HS-5 (cell line): ENCODE measurements at places on chromosomes 12 and 14.

- no peak for DNase-seq
Measured at GRCh38 chr12:76919383-76920171, 40.8 kb upstream of the CSRP2 start.

DNA sequence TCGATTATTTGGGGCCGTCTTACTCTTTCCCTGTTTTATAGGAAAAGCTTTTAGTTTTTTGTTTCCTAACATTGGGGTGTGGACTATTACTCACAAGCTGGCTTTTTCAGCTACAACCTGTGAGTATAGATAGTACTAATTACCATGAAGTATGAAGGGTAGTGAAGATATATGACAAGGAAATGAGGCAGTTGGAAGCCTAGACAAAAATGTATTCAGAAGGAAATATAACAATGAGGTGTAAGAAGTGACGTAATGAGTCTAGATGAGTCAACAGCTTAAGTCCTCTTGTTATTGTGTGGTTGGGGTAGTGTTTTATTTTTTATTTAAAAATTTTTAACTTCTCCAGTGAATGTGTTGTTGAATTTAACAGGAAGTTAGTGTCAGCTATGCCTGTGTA, 804.5 kb downstream of the NRXN3 start:
- DNase-seq = no peak

GRCh38 chr12:69888901-69889300, 63.9 kb downstream of the MYRFL start:
- no peak for DNase-seq

DNA sequence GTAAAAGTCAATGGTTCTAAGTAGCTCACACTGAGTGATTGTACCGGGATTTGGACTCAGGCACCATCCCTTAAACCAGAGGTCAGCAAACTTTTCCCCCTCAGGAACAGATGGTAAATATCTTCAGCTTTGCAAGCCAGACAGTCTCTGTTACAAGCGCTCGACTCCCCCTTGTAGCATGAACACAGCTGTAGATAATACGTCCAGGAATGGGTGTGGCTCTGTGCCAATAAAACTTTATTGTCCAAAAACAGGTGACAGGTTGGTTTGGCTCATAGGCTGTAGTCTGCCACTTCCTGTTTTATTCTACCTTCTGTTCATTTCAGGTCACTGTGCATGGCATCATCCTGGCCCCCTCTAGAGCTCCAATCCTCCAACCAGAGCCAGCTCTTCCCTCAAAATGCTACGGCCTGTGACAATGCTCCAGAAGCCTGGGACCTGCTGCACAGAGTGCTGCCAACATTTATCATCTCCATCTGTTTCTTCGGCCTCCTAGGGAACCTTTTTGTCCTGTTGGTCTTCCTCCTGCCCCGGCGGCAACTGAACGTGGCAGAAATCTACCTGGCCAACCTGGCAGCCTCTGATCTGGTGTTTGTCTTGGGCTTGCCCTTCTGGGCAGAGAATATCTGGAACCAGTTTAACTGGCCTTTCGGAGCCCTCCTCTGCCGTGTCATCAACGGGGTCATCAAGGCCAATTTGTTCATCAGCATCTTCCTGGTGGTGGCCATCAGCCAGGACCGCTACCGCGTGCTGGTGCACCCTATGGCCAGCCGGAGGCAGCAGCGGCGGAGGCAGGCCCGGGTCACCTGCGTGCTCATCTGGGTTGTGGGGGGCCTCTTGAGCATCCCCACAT, 7.6 kb downstream of the BDKRB1 start:
- DNase-seq = no peak

DNA sequence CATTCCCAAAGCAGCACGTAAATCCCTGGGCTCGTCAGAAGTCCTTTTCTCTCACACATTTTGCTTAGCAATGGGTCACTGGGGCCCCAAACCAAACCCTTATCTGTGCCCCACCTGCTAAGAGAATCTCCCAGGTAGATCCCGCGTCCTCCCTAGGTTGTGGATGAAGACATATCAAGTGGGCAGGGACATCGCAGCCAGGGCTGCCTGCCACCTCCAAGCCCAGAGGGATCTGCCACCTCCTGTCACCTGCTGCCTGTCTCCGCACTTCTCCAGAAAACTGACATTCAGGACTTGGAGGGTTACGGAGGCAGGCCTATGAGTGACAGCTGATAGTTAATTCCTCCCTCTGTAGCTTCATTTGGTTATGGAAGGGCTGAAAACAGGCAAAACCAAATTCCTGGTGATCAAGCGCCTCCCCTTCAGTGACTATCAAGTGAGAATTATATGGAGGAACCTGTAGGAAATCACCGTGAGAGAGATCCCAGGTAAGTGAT, 19.5 kb downstream of the BCL11B start:
- no peak for DNase-seq

DNA sequence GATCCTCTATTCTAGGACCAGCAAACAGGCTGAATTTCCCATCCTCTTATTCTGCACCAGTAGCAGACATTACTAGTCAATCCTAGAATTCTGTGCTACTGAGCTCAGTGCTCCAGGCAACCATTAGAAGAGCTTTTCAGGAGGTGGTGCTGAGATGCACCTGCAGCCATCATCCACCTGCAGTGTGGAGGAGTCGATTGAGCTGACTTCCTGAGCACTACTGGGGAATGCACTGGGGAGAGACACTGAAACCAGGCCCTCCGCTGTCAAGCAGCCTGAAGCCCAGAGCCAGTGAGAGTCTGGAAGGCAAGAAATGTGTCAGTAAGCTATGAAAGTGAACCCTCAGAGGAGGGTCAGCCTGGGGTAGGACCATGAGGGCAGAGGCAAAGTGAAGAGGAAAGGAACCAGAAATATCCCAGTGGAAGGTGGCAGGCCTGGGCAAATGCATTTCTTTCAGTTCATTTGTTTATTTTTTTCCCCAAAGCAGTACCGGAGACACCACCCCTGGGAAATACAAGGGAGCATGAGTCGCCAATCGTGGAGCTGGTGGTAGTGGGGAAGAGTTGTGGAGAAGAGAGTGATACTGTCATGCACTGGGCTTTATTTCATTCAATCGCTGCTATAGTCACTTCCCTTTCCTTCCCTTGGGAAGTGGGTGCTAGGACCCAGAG, 23.0 kb upstream of the SERPINA4 start:
- DNase-seq = no peak

DNA sequence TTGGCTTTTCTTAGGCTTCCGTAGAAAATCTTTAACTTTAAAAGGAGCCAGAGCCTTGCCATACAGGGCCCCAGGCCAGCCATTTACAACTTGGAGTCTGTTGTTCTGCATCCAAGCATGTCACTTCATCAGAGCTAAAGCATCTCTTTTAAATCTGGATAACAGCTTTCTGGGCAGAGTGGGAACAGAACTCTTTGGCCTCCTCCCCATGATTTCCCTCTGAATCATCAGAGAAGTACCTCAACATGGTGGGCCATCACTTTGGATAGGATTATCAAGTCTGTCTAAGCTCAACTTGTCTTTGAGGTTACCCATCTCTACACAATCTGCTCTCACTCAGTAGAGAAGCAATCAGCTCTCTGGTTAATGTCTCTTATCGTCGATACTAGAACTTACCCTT, 170.9 kb downstream of the SLC6A15 start:
- no peak for DNase-seq

DNA sequence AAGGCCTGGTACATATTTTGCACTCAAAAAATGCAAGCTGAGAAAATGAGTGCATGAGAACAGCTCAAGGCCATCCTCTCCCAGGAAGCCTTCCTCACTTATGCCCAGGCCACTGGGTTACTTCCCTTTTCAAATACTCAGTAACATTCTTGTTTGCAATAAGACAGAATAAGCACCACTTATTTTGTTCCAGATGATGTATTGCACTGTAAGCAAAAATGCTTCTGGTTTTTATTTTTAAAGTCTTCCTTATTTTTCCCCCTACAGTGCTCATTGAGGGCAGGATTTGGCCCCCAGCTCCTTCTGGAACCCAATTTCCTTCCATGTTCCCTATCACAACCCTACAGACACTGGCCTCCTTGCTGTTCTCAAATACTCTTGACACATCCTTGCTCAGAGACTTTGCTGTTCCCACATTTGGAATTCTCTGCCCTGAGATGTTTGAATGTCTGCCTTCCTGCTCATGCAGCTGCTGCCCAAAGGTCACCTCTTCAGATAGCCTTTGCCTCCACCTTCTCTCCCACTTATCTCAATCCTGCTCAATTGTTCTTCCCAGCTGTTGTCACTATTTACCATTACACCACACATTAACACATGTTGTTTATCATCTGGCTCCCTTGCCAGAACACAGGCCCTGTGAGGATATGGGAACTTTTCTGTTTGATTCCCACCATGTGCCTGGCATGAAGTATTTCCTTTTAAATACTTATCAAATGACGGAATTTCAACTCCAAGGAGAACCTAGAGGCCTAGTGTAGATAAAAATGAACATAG, 49.9 kb downstream of the IFNG start:
- DNase-seq = no peak

DNA sequence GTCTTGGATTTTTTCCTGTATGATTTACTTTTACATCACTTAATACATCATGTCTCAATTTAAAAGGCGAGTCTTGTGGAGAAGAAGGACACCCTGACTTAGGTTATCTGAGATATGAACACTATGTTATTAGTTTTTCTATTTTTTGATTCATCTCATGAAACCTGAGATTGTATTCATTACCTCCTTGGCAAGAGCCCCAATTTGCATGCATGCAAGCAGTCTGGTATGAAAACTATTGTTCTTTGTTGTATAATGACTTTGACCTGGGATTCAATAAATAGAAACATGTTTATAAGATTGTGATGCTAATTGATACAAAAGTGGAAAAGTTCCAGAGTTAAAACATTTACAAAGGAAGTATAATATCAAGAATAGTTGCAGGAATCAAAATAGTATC, 576.1 kb downstream of the NOVA1 start:
- no peak for DNase-seq

DNA sequence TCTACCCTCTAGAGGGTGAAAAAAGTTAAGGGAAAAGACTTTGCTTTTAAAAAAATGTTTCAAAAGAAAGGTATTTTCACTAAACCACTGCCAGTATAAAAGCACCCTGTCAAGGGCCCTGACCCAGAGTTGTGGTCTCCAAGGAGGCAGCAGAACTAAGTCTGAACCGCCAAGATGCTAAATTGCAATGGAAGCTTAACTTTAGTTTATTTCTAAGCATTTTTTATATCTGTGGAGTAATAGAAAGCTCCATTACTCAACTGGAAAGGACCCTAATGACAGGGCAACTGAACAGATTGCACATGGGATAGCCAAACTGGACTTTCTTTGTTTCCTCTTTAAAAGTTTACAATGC, 379.8 kb downstream of the NAV3 start:
- DNase-seq = no peak

- DNase-seq = no peak
Measured at GRCh38 chr14:77045238-77046162, 17.0 kb upstream of the IRF2BPL start.

- no peak for DNase-seq
Measured at GRCh38 chr12:19927661-19928060, 440.7 kb upstream of the PDE3A start.

GRCh38 chr14:24115422-24116127, 826 bp upstream of the NRL start:
- DNase-seq = no peak

DNA sequence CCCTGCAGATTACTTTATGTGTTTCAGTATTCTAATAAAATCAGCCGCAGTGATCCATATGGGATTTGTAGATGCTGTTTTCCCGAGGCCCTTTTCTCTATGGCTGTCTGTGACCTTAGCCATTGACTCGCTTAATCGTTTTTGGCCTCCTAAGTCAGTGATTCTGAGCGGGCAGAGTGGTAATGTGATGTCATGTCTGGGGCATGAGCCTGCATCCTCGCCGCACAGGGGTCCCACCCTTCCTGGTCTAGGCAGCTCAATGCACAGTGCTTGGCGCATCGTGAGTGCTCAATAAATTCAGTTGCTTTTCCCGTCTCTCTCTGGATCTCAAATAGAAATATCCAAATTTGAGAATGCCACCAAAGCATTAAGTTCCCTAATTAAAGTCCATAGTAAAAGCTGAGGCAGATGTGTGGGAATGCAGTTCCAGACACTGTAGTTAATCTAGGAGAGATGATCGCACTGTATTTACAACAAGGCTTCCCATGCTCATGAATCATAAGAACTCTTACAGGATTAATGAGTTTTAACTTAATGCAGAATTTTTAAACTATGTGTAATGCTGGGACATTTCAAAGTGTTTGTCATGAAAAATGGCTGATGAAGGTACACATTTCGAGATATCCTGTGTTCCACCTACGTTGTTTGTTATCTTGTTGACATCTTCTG, 29.3 kb downstream of the HMGA2 start:
- no peak for DNase-seq

GRCh38 chr14:98156411-98156810, 1115.6 kb downstream of the BCL11B start:
- DNase-seq = no peak
